ENCODE measurements at places on chromosomes 3 and 15.

DNA sequence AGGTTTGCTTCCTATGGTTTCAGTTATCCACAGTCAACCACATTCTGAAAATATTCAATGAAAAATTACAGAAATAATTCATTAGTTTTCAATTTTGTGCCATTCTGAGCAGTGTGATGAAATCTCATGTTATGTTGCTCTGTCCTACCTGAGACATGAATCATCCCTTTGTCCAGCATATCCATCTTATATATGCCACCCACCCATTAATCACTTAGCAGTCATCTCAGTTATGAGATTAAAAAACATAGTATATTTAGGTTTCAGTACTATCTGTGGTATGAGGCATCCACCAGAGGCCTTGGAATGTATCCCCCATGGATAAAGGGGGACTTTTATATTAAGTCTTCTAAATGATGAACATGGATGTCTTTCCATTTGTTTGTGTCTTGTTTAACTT, 64.7 kb upstream of the PROK2 start:
- DNase-seq: no peak

DNA sequence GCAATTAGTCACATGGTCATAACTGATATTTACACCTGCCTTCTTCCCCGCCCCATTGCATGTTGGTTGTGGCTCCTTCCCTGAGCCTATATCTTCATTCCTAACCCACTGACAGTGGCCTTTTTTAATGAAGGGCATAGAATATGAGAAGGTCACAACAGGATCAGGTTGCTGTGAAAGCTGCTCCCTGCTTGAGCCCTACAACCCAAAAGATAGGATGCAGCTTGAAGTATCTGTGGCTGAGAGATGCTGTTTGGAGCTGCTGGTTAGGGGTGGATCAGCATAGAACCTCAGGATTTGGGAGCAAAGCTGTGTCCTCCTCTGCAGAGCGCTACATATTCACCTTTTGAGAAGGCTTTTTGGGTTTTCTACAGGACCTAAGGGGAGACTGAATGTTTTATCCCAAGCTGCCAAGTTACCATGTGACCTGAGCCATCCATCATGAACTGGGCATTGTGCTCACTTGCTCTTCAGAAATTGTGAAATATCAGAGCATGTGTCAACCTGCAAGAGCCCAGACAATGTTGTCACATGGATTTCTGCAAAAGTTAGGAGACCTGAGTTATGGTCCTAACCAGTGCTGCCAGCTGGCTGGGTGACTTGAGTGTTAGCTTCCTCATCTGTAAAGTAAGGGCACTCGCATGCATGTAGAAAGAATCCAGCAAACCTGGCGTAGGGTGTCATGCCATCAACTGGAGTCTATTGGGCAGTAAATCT, 49.8 kb upstream of the ARL8B start:
- no peak for DNase-seq

DNA sequence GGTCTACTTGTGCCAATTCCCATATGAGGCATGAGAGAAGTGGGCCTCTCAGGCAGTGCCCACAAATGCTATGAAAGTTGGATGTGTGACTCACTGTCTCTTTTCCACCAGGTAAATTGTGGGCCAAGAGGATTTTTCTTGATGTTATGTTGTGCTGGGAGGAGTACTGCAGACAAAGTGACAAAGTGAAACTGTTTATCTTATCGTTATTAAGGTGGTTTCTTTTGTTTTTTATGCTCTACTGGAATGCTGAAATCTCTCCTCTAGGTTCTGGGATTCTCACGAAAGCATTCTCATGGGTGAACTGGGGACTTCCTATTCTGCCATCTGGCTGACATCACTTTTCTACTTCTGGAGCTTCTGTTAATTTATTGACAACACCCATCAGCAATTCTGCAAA, 919.6 kb upstream of the EPHA6 start:
- no peak for DNase-seq

GRCh38 chr15:95259513-95259912, 1028.2 kb downstream of the MCTP2 start:
- DNase-seq: peak; percentile 29

- DNase-seq: no peak
Measured at GRCh38 chr15:71109905-71110304, 5.4 kb upstream of the THSD4 start.

- no peak for DNase-seq
Measured at GRCh38 chr3:18445401-18446148, 20.4 kb upstream of the SATB1 start.

- DNase-seq: no peak
Measured at GRCh38 chr3:152842413-152842812, 7.5 kb downstream of the P2RY1 start.

DNA sequence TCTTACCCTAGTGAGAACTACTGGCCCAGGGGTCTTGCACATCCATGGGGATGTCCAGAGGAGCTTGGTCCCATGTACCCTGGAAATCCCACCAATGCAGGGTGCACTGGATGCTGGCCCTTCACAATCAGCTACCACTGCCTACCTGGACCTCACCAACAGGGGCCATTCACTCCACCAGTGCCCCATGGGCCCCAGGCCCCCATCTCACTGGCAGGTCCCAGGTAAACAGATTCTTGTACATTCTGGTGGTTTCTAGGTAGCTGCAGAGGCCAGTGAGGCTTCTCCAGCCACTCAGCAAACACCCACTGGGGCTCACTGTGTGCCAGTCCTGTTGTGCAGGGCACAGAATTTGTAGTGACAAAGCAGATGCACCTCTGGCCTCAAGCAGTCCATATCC, 24.9 kb downstream of the RAB6B start:
- no peak for DNase-seq

DNA sequence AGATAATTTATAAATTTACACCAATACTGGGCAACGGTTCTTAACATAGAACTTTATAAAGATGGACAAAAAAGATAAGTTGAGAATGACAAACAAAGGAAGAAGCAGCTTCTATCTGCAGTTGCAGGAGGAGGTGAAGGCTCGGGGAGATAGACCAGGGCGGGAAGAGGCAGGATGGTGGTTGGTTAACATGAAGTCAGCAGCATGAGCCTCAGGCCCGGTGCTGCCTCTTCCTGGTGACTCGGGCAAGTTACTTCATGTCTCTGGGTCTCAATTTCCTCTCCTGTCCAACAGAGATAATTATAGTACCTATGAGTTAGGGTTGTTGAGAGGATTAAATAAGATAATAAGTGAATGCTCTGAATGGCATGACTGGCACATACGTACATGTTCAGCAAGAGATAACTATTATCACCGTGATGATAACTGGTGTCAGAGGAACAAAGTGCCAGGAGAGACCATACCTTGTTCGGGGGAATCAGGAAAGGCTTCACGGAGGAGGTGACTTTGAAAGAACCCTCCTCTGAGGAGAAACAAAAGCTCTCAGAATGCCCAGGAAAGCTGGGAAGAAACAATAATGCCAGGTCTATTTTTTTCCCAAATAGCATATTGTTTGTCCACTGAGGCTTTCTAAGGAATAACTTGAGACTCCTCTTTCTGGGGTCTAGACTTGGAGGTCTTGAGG, 4.4 kb downstream of the PAK6 start:
- DNase-seq: no peak

GRCh38 chr15:78675617-78676360, 34.8 kb upstream of the CHRNB4 start:
- no peak for DNase-seq

GRCh38 chr15:64197425-64197824, 34.6 kb upstream of the PPIB start:
- DNase-seq: no peak

- DNase-seq: no peak
Measured at GRCh38 chr3:142628801-142629200, 32.6 kb downstream of the PLS1 start.

DNA sequence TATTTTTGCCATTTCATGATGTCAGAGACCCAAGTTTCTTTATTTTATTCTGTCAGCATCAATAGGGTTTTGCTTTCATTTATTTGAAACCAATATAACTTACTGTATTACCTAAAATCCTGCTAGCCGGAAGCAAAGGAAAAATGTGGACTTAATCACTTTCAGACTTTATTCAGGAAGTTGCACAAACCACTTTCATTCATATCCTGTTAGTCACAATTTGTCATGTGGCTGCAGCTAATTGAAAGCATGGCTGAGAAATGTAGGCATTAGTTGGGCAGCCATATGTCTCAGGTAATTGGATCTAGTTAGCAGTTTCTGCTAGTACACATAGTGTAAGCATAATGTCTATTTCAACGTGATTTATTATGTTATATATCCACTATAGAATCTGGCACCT, 462.3 kb upstream of the SGO1 start:
- peak; percentile 2 for DNase-seq

DNA sequence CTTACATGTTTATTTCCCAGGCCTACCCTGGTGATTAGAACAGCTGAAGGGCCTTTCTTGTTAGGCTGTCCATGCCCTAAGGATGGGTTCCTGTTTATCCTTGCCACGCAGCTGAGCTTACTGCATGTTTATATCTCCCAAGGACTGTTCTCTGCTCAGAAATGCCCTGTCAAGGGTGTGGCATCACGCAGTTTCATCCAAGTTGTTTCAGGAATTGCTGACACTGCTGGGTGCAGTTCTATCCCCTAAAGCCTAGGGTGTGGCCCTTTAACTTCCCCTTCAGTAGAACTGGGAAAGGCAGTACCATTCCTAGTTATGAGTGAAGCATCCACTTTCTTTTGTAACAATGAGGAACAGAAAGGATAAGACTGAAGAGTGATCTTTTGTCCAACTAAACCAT, 5.0 kb downstream of the ELL3 start:
- no peak for DNase-seq

DNA sequence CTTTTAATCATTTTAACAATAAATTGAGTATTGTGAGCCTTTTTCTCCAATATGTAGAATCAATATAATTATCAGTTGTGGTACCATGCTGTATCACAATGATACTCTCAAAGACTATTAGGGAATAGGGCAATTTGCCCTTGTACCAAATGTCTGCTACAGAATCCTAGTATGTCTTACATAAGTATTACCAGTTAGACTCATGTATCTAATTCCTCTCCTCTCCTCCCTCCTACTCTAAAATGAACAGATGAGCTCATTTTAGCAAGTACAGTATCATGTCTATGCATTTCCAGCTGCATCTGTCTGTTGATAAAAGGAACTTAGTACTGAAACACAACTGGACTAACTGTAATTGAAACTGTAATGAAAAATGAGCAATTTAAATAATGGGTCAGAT, 124.3 kb upstream of the ATP11B start:
- no peak for DNase-seq

- DNase-seq: no peak
Measured at GRCh38 chr15:71005895-71006294, 109.4 kb upstream of the THSD4 start.

DNA sequence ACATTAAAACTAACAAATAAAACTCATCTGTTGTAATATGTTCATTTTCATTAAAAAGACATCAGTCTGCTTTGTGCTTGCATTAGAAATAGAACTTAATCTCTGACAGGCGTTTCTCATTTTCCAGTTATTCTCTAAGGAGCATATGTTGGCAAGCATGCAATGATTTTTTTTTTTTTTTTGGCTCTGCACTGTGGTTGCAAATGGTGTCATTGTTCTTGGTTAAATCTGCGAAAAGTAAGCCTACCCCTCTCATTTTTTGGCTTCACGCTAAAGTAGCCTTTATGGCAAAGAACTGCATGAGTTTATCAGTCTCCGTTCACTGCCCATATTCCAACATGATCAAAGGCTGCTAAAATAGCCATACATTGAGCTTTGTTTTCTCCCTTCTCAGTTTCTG, 403.2 kb downstream of the MECOM start:
- no peak for DNase-seq

GRCh38 chr3:69864766-69865165, 125.5 kb downstream of the MITF start:
- no peak for DNase-seq

GRCh38 chr15:32042269-32042972, 12.1 kb downstream of the CHRNA7 start:
- no peak for DNase-seq

- peak; percentile 81 for DNase-seq
Measured at GRCh38 chr15:77659350-77660321, 26.9 kb upstream of the LINGO1 start.

DNA sequence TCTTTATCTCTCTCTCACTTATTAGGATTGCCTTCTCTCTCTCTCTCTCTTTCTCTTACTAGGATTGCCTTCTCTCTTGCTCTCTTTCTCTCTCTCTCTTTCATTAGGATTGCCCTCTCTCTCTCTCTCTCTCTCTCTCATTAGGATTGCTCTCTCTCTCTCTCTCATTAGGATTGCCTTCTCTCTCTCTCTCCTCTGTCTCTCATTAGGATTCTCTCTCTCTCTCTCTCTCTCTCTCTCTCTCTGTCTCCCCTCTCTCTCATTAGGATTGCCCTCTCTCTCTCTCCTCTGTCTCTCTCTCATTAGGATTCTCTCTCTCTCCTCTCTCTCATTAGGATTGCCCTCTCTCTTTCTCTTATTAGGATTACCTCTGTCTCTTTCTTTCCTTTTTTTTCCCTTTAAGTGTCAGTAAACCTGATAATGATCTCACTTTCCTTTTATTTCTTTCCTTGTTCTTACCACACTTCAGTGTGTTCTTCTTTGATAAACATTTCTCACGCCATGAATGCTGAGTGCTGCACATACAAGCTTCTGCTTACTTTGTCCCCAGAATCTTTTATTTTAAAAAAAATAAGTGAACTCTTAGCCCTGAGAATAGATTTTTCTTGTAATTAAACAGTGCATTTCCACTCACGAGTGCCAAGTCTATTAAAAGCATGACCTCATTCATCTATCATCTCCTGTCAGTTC, 243.4 kb upstream of the TBC1D5 start:
- no peak for DNase-seq

- DNase-seq: peak; percentile 30
Measured at GRCh38 chr15:32956006-32956405, 238.2 kb downstream of the GREM1 start.
